ENCODE measurements at places on chromosomes 1 and 21. TPM values are rescaled to one million over a fixed set of nuclear protein-coding genes. Genes with fewer than 3 reads are reported as not detected.

GRCh38 chr1:165565751-165566490 lies 22.1 kb downstream of the LRRC52 start:
- no peak overlapping the region for H3K27ac ChIP-seq
- no peak overlapping the region for H3K4me3 ChIP-seq
- H3K36me3 ChIP-seq, result no peaks in the 10 kb centered on the region
- peaks cover 11% of the 10 kb centered on the region for H3K27me3 ChIP-seq

DNA sequence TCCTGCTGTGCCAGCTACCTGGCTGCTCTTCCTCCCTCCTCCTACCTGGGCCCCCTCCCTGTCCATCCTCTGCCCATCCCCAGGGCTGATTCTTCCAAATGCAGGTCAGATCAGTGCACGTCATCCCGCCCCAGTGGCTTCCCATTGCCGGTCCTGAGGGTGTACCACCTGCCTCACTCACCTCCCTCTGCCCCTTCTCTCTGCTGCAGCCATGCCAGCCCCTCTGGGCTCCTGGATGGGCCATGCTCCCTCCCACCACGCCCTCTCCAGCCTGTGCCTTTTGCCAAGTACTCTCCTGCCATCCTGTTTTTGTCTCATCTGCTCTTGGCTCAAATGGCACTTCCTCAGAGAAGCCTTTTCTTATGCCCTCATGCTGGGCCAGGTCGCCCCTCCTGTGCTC lies 95.8 kb downstream of the ARHGEF10L start:
- peaks cover 56% of the 10 kb centered on the region for H3K36me3 ChIP-seq
- no peak overlapping the region for H3K4me3 ChIP-seq
- no peak for DNase-seq
- H3K27me3 ChIP-seq, result no peaks in the 10 kb centered on the region
- H3K27ac ChIP-seq, result no peak overlapping the region

Gene SLAMF8
- not detected for total RNA-seq

Gene ANKRD35
- total RNA-seq, result not detected

Gene OR10J1
- total RNA-seq, result not detected
